Suppressor macrophage treated with lipopolysaccharide for 4 hours (primary cell): ENCODE measurements at places on chromosomes 7 and 10.

DNA sequence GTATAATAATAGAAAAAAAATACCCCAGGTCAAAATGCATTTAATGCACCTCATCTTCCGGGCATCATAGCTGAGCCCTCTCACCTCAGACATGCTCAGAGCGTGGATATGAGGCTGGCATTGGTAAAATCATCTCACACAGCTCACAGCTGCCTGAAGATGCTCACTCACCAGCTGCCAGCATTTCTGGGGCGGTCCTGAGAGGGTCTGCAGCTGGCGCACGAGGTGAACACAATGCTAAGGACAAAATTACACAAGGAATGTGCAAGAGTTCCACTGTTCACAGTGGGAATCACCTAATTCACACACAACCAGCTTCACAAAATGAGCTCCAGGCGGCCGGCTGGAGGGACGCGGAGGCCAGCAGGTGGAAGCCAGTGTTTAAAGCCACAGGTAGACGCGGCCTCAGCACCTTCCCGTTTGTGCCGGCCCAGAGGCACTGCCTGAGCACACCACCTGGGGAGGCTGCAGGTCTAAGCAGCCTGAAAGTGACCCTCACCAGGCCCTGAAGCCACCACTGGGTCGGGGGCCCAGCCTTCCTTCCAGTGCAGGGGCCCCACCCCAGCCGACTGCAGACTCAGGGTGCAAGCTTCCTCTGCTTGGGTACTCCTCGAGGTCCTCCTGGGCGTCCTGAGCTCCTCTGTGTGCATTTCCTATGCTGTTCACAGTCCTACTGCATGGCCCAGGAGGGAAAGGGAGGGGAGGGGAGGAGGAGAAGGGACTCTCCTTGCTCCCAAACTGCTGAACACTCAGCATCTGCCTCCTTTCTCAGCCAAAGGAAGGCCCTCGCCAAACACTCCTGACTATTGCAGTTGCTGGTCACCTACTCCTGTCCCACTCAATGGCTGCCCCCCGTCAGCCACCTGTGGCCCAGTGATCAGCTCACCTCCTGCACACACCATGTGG, 61.2 kb upstream of the FAM20C start:
- no peak for DNase-seq

DNA sequence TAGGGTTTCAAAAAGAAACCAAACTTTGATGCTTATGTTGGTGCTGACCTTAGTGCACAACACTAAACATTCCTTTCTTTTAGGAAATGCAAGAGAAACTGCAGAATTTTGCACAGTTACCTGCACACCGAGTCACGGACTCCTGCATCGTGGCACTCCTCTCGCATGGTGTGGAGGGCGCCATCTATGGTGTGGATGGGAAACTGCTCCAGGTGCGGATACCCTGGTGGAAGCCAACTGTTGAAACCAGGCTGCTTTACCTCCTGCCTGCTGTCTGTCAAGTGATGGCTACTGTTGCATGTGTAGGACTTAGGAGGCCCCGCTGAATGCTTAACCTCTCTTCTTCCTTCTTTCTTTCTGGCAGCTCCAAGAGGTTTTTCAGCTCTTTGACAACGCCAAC, 11.7 kb downstream of the CASP2 start:
- DNase-seq: no peak

- no peak for DNase-seq
These were observed 7.7 kb downstream of the UNC5B start for GRCh38 chr10:71219918-71220688.

DNA sequence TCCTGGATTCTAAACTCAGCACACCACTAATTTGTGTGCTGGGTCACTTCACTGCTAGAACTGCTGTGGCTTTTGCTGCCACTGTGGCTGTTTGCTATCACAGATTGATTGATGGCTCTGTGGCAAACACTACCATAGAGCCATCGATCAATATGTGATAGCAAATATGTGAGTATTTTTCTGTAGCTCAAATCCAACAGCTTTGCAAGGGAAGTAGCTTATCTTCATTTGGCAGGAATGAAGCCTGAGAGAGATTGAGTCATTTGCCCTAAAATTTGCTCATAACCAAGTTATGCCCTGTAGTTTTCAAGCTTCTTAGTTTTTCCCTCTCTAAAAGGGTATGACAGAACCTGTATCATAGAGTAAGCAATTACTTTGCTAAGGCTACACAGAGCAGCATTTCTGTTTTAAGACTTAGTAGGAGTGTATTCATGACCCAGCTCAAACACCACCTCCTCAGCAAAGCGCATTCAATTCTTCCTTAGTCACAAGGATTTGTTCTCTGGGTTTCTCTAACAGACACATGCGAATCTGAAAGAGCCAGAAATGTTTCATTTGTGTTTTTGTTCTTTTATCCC, 43.1 kb downstream of the MINPP1 start:
- DNase-seq: peak; percentile 28

- DNase-seq: no peak
These were observed 58.7 kb downstream of the ARHGAP21 start for GRCh38 chr10:24664991-24665390.

DNA sequence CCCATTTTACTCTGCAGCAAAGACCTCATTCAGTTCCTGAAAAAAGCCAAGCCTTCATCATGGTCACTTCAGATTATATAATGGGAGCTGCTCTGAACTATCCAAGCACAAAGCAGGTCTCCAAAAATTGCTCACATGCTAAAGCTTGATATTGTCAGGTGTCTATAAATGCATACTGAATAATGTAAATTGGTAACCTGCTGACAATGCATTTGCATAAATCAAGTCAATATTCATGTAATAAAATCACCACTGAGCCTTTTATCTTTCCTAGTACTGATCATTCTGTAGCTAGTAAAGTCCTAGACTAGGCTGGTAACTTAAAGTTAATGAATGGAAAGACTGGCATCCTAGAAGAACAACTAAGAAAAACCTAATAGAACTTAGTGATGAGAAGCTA, 188.3 kb downstream of the IMMP2L start:
- no peak for DNase-seq
